Retina (tissue), 1 donor: ENCODE measurements at places on chromosomes 1 and 21.

DNA sequence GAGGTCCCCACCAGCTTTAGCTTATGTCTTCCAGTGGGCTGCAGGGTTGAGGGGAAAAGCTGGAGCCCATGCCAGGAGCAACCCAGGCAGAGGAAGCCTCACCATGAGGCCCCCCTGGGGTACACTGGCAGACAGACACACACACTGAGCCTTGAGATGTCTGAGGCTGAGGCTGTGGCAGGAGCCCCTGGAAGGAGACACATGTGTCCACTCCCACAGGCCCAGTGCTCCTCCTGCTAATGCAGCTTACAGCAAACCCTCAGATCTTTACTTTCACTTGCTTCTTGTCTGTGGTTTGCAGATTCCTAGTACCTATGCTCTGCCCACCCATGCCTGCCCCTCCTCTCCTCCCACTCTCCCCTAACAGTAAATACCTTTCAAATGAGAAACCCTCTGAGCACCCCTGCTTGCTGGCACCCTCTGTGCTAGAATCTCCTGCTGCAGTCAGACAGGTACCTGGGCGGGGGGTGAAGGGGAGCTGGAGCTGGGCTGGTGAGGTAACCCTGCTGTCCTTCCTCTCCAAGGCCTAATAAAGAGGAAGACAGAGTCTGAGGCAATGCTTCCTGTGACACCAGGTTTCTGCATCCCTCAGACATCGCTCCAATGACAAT is 63.4 kb upstream of the NEK2 start:
- no peak for DNase-seq

DNA sequence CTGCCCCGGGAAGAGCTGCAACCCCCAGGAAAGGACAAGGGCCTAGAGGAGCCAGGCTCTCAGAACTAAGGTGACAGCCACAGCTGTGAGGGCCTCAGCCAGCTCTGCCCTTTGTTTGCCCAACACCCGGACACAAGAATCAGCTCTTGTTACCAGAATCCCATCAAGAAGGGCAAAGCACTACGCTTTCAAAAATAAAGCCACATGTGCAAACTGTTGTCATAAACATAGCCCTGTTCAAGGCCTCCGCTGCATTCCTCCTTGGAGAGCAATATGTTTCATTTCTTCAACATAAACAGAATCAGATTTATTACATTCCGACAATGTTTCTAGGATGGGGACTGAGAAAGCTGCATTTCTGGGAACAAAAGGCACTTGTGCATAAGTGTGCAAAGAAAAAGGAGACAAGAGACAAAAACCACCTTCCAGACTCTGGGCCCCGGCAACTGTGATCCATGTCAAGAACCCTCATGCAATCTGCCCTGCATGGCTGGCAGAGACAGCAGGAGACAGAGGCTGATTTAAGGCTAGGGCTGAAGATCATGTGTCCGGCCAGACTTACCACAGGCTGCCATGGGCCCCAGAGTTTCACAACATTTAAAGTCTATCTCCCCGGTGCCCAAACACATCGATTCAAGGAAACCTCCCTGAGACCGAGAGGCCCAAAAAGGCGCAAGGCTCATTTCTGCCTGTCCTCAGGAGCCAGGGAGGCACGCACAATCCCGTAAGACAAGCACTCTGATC is 71.0 kb downstream of the SSBP3 start:
- no peak for DNase-seq

GRCh38 chr21:36839123-36839522 is 127.3 kb downstream of the HLCS start:
- no peak for DNase-seq

DNA sequence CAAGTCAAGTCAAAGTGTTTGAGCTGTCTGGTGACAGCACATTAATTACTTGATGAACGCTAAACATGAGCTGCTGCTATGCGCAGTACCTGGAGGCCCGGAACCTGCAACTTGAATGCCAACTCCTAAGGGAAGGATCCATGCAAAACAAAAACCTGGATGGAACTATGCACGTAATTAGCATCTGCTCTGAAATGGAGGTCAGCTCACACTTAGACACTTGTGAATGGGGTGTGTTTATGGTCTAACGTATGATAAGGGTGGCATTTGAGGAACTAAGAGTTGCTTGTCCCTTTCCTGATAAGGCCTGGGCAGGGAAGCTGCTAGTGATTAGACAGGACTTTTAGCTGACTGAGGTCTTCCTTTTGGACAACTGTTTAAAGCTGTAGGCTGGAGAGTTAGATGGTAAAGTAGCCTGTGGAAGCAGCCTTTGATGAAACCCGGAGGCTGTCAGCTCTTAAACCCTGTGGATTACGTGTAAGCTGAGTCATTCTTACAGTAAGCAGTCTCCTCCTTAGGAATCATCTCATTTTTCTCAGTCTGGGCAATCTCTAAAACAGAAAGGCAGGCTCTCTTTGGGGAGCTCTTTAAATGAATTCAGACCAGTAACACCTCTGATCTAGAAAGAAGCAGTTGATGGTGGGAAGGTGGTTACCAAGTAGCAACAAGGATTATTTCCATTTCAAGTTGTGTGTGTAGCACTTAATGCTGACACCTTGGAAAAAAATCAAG is 6.8 kb downstream of the TENT5C start:
- no peak for DNase-seq

- no peak for DNase-seq
These were observed 61.7 kb upstream of the TNFSF4 start for GRCh38 chr1:173268786-173269277.

DNA sequence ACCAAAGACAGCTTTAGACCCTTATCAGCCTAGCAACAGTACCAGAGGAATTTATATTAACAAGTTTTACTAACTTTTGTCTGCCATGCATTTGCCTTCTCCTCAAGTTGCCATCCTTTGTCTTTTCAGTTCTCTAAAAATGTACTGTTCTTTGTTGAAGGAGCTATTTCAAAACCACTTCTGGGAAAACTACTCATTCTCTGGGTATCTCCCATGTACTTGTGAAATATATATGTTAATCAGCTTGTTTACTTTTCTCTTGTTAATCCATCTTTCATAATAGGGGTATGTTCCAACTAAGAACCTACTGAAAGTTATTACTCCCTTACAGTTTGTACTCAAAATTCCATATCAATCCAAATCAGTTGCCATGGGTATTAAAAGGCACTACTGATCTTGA is 16.3 kb downstream of the DPYD start:
- no peak for DNase-seq

DNA sequence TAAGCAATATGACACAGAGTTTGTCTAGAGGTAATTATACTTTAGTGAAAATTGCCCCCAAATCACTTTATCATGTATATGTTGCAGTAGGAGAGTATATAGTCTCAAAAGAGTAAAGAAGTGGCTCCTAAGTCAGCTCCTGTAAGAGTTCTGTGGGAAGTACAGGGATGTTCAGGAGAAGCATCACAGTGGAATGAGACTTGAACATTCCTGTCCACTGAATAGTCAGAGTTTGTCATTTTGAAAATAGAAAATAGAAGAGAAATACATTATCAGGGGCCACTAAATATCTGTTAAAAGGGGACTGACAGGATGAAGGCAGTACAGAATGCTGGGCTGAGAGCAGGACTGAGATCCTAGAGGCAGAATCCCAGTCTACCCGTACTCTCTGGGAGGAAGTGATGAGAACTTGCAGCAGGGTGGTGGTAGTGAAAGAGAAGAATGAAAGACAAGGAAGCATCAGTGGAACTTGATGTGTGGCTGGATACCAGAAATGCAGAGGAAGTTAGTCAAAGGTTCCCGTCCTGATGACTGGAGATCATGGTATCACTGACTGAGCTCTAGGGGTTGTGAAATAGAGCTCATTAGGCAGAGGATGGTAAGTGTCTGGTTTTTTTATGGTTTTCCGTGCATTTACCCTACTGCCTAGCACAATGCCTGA is 153.4 kb downstream of the FMN2 start:
- DNase-seq: no peak

DNA sequence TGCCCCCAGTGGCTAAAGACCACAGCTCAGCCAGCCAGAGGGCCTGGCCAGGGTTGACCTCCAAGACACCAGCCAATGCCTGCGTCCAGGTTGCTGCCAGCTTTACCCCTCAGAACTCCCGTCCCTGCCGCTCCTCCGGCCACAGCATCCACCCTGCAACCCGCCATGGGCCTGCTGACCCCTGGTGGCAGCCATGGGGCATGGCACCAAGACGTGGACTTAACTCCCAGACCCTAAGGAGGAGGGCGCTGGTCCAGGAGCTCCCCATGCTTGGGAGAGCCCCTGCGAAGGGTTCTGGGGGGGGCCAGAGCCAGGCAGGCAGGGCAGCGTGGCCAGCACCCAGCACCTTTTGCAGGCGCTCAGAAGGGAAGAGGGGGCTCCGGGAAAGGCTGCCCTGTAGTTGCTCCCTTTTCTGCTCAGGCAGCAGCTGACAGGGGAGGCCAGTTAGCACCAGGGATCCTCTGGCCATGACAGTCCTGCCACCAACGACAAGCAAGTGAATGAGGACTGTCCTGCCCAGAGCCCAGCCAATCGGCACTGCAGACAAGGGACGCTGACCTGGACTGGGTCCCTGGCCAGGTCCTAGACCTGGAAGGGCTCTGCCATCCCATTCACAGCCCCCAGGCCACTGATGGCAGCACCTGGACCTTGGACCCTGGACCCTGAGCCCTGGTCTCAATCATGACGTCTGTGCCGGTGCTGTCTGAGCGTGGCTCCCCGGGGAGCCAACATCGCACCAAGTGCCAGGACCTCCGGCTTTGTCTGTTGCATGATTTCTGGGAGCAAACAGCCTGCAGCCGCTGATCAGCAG is 246.2 kb downstream of the NPHP4 start:
- DNase-seq: peak; percentile 94

- DNase-seq: no peak
These were observed 104.1 kb downstream of the DISP1 start for GRCh38 chr1:222918801-222919477.

GRCh38 chr21:44708213-44708865 is 3.0 kb downstream of the TSPEAR start:
- DNase-seq: no peak

DNA sequence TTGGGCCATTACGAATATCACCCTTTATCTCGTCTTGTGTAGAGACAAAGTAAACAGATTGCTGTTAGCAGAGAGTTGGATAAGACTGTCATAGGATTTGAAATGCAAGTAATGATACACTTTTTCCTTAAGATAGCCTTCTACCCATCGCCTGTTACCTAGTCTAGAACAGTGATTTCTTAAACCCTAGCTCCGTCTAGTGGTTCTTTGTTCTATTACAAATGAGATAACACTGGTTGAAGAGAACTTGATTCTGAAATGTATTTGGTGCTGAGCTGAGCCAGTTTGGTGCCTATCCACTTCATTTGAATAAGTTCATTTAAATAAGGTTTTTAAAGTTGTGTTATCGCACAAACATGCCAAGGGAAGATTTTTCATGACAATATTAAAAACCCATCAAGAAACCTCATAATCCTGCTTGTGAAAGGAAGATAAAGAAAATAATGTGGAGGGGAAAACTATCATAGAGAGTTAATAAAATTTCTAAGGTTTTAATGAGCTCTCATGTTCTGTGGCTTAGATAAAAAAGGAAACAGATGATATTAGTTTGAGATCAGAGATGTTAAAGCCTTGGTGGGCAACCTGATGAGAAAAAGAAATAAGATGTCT is 1.5 kb upstream of the KCNH1 start:
- peak; percentile 26 for DNase-seq

GRCh38 chr1:18128298-18128697 is 20.7 kb downstream of the IGSF21 start:
- no peak for DNase-seq

DNA sequence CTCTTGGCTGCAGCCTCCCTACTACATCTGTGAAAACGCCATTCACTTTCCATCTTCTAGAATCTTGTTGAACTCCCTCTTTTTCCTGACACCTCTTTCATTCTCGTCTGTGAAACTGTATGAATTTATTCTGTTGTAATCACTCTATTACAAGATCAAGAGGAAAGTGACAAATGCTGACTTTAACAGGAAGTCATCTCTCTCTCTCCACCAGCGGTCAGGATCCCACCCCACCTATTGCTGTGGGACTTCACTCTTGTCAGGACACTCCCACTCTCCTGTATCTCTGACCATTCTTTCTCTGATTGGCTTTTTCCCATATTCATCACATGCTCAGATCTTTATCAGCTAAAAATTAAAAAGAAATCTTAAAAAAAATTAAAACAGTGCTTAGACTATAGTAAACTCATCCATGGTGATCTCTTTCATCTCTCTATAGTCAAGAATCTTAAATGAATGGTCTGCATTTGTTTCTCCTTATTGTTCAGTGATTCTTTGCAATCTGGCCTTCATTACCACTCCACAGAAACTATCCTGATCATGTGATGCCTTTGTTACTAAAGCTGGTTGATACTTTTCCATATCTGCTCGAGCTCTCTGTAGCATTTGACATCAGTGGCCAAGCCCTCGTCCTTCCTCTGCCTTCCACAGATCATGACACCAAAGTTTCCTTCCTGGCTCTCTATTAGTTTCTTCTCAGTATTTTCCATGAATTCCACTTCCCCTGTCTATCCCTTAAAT is 113.6 kb downstream of the UCHL5 start:
- DNase-seq: no peak

- DNase-seq: no peak
These were observed 121.2 kb upstream of the SLC44A3 start for GRCh38 chr1:94698759-94699502.

DNA sequence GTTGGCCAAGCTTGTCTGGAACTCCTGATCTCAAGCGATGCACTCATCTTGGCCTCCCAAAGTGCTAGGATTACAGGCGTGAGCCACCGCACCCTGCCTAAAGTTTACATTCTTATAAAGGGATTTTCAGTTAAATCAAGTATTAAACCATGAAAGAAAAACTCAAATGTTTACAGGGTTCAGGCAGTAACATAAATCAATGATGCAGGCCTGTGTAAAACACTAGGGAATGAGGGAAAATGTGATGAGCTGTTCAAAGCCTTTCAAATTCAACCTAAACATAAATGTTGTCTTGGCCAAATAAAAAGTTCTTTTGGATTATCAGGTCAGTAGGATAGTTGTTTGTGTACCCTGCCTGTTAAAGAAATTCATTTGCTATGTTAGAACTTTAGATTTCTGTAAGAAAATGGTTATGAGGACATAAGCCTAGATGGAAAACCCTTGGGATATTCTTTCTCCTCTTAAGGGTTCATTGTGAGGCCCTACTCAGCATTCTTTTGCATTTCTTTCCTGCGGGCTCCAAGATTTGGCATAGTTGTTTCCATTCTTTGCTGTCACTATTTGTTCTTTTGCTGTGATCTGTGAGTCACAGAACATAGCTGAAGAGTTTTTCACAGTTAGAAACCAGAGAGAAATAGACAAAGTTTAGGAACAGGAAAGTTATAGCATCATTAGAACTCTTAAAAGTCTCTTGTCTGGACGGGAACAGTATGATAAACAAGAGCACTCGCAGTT is 8.9 kb upstream of the ZRANB2 start:
- DNase-seq: no peak

- DNase-seq: no peak
These were observed 83.8 kb upstream of the HOOK1 start for GRCh38 chr1:59730759-59731478.

DNA sequence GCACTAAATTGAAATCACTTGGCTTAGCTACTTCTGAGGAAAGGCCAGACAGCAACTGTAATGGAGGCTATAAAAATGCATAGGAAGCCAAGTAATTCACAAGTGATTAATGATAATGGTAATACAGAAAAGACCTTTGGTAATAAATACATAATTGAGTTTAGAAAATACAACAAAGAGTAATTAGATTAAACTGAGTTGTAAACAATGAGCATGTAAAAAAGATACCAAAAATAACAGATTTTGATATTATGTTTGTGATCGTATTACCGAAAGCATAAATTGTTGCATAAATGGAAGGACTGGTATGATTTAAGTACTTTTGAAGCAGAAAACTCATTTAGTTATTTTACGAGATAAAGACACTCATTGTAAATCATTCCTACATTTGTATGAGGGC is 556.7 kb upstream of the TMPRSS15 start:
- DNase-seq: no peak

- no peak for DNase-seq
These were observed 251.8 kb downstream of the CRB1 start for GRCh38 chr1:197519741-197520334.

GRCh38 chr1:161966067-161966466 is 57.6 kb downstream of the OLFML2B start:
- DNase-seq: no peak
